ENCODE measurements at places on chromosomes 5 and 9.

DNA sequence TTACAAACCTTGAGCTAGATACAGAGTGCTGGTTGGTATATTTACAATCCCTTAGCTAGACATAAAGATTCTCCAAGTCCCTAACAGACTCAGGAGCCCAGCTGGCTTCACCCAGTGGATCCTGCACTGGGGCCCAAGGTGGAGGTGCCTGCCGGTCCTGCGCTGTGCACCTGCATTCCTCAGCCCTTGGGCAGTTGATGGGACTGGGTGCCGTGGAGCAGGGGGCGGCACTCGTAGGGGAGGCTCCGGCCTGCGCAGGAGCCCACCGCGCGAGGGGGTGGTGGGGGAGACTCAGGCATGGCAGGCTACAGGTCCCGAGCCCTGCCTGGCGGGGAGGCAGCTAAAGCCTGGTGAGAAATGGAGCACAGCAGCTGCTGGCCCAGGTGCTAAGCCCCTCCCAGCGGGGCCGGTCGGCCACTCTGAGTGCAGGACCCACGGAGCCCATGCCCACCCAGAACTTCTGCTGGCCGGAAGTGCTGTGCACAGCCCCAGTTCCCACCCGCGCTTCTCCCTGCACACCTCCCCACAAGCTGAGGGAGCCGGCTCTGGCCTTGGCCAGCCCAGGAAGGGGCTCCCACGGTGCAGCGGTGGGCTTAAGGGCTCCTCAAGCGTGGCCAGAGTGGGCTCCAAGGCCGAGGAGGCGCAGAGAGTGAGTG, 1464.7 kb downstream of the EFNA5 start:
- no peak for DNase-seq

DNA sequence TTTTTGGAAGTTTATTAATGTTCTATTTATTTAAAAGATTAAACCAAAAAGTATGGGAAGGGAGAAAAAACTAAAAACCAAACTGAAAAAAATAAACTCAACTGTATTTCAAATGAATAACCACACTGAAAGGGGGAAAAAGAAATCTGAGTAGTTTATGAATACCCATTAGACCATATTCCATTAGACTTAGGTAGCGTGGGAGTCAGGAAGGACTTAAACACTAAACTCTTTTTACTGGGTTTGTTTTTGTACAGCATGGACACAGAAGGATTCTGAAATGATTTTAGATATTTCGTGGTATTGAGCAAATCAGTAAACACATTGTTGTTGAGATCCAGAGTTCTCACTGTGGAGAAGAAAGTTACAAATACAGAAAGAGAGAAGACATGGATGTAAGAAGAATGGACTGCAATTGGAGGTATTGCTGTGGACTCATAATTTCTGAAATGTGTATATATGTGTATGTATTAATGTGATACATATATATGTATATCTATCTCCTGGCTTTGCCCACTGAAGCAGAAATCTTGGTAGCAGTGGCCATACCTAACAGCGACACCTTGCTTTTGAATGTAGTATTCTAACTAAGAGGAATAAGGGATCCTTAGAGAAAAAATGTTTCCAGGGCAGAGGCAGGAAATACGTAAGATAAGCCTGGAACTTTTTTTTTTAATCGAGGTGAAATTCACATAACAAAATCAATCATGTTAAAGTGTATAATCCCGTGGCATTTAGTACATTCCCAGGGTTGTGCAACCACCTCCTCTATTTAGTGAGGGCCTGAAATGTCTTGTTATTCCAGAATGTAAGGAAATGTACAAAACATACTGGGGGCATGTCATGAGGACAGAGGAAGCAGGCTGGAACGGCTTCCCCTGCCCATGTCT, 228.8 kb downstream of the SMARCA2 start:
- no peak for DNase-seq

DNA sequence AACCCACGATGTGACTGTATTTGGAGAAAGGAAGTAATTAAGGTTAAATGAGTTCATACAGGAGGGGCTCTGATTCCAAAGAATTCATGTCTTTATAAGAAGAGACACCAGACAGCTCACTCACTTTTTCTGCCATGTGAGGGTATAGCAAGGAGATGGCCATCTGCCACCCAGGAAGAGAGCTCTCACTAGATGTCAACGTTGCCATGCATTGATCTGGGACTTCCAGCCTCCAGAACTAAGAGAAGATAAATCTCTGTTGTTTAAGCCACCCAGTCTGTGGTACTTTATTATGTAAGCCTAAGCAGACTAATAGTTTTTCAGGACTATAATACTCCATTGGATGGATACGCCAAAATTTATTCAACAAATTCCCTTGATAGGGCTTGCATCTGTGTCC, 89.8 kb upstream of the RAD23B start:
- no peak for DNase-seq

DNA sequence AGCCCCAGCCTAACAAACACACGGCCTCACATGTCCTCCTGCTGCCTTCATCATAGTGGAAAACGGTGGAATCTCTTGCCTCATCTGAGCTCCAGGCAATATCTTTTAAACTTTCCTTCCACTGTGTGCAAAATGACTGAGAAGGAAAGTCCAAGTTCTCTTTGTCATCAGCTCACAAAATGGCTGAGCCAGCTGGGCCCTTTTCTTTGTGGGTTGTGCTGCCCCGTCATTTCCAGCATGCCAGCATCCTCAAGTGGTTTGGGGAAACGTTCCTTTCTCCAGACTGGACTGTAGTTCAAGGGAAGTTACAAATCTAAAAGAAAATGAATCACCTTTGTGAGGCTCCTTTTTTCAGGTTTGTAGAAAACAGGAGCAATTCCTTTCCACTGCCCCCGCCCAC, 171.1 kb upstream of the FSTL4 start:
- no peak for DNase-seq

- DNase-seq, result no peak
These were observed 59.8 kb downstream of the SH3TC2 start for GRCh38 chr5:149002761-149003689.

- DNase-seq, result peak; percentile 47
These were observed 10.7 kb downstream of the GSN start for GRCh38 chr9:121278477-121279261.

- DNase-seq, result no peak
These were observed 266.6 kb downstream of the SMARCA2 start for GRCh38 chr9:2281803-2282185.

GRCh38 chr9:34498553-34498952, 24.2 kb downstream of the ENHO start:
- no peak for DNase-seq

- DNase-seq, result no peak
These were observed 47.2 kb downstream of the MACIR start for GRCh38 chr5:103305809-103306208.

DNA sequence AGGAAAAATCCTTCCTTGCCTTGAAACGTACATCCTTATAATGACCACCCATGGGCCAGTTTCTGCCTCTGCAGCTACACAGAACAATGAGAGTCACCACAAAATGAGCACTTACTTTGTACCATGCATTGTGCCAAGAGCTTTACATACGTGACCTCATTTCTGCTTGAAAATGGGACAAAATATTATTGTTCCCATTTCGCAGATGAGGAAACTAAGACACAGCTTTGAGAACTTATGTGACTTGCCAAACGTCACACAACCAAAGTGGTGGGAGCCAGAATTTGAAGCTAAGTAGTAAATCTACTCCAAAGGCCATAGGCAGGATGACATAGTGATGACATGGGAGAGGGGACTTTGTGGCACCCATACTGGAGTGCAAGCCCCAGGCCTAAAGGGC, 34.8 kb upstream of the GRPEL2 start:
- DNase-seq, result no peak

DNA sequence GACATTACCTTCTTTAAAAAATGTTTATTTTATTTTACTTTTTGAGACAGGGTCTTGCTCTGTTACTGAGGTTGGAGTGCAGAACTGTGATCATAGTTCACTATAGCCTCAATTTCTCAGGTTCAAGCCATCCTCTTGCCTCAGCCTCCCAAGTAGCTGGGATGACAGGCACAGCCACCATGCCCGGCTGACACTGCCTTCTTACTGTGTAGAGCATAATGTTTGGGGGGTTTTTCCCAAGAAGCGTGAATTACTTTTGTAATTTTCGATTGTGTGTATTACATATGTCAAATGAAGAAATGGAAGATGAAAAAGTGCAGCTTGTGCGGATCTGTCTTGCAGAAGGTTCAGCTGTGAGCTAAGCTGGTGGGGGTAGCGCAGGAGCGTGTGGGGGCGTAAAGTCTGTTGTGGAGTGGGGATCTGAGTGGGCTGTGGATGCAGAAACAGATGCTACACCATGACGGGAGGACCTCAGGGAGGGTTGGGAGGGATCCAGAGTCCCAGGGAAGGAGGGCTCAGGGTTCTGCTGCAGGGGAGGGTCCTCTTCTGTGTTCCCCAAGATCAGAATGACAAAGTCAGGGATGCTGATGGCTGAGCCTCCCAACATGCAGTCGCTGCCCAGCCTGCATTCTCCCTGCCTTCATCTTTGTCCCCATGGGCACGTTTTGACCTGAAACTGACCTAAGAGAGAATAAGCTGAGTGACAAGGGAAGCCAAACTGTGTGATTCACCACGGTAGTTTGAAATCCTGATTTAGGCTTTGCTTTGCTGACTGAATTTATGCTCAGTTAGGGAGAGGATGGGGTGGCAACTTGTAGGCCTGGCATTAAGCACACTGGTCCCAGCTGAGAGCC, 6.8 kb upstream of the ANKRD33B start:
- no peak for DNase-seq

GRCh38 chr5:124866355-124867136, 120.1 kb upstream of the ZNF608 start:
- DNase-seq, result no peak

DNA sequence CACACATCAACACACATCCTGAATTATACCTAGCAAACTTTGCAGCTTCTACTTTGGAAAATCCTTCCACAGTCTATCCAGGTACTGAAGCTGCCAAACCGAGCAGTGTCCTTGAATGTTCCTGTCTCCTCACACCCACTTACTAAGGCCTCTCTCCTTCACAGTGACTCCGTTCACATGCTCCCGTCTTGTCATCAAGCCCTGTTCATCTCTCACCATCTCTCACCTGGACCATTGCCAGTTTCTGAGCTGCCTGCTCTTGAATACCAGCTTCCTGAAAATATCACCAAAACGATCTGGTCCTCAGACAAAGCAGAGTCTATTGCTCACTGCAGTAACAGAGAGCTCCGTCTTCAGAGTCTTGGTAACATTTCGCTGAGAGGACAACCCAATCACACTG, 57.4 kb downstream of the GCNT1 start:
- DNase-seq, result peak; percentile 8

- no peak for DNase-seq
These were observed 254.2 kb upstream of the SLC24A2 start for GRCh38 chr9:20043035-20043434.

DNA sequence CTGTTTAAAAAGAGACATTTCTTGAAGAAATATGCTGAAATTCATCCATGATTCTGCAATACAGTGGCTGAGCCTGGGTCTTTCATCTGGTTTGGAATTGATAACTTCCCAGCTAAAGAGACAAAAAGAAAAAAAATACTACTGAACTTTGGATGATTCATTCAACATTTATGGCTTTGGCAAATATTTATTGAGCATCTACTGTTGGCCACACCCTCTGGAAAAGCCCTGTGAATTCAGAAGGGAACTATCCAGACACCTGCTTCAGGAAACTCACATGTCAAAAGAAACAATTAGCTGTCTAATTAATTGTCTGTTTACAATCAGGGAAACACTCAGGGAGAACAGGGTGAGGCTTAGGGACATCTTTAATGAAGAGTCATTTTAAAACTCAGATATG, 17.8 kb upstream of the ZNF622 start:
- peak; percentile 22 for DNase-seq

- DNase-seq, result no peak
These were observed 79.3 kb upstream of the FBXW11 start for GRCh38 chr5:172085738-172086137.

- DNase-seq, result no peak
These were observed 13.9 kb downstream of the FGF18 start for GRCh38 chr5:171433352-171433698.

DNA sequence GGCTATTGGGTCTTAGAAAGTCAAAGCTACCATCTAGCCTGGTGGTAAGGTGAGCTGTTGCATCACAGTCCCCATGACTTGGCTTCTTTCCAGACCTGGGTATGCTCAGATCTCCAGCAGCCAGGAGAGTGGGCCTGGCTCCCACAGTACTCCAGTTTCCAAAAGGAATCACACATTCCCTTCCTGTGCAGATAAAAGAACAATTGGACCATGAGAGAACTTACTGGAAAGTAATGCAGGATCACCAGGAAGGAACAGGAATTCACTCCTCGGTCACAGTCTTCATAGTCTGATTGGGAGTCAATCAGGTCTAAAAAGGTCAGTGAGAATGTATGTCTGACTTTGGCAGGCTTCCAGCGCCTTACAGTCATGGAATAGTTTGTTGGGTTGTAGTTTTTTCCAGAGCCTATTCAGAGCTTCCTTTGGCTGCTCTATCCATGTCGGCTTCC, 47.8 kb upstream of the CD180 start:
- DNase-seq, result no peak

DNA sequence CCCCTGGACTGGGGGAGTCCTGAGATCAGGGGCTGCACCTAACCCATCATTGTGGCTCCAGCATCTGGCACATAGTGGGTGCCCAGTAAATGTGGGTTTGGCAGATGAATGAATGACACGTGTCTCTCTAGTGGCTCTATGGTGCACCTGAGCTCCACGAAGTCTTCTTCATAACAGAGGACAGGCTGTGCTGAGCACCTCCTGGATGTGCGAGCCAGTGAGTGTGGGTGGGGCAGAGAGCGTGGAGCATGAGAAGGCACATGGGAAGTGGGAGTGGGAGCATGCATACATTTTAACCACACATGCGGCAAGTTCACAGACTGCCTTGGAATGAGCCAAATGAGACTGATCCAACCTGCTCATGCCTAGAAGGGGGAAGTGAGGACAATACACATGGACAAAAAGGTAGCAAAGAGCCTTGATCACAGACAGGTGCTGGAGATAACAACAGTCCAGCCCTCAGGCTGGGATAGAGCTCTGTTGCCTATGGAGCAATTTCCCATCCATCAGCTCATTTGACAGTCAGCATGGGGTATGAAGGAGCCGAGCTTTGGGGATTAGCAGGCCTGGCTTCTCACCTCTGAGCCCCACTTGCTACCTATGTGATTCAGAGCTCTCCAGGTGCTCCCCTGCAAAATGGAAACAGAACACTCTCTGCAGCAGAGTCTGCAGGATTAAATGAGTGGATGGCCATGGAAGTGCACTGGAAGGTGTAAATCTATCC, 76.2 kb upstream of the TBC1D2 start:
- DNase-seq, result no peak

GRCh38 chr9:137459152-137459600, at the start of gene NSMF:
Gene NSMF (minus strand): TSS chr9:137459334. CDS start chr9:137459102, 232 bp downstream.
- DNase-seq, result peak; percentile 68

DNA sequence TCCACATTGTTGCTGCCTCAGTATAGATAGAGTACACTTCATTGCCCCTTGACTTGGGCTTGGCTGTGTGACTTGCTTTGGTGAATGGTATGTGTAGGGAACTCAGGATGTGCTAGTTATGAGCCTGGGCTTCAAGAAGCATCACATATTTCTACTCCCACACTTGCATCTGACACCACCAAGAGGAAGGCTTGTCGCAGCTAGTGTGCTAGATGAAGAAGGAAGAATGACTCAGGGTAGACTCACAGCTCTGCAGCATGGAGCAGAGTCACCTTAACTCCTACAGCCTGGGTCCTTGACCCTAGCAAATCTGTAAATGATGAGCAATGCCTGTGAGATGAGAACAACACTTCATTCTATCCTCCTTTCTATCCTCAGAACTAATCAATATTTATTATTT, 261.8 kb downstream of the ASTN2 start:
- no peak for DNase-seq

- no peak for DNase-seq
These were observed 350.3 kb upstream of the ACTBL2 start for GRCh38 chr5:57832875-57833274.
